ENCODE measurements at places on chromosomes 4 and X.

GRCh38 chr4:140523370-140523856 lies 555 bp upstream of the ELMOD2 start:
- no peak for DNase-seq

DNA sequence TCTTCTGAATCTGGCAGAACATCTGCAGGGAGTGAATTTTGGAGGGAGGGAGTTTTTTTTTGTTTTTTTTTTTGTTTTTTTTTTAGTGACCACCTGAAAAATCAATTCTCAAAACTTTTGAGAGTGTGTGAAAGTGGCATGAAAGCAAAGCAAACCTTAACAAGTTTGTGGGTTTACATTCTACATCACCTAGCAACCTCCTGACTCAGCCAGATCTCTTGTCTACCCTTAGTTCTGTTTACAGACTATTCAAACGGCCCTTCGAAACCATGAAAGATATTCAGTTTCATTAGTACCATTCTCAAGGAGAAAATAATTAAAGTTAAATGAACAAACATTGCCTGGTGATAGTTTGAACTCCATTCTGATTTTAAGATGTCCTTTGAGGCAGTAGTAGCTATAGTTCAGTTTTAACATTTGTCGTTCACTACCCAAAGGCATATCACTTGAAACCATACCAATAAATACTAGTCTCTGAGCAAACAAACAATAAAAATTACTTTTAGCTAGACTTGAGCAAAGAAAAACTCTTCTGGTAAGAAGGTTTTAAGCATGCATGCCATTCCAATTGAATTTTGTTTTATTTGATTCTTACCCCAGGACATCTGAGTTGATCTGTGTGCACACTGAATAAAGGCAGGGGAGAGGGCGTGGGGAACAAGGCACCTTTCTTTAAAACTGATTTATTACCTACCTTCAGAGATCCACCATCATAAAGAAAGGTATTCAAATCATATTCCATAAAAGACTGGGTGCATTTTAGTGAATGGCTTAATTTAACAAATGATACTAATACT lies 137.7 kb downstream of the ARX start:
- no peak for DNase-seq

DNA sequence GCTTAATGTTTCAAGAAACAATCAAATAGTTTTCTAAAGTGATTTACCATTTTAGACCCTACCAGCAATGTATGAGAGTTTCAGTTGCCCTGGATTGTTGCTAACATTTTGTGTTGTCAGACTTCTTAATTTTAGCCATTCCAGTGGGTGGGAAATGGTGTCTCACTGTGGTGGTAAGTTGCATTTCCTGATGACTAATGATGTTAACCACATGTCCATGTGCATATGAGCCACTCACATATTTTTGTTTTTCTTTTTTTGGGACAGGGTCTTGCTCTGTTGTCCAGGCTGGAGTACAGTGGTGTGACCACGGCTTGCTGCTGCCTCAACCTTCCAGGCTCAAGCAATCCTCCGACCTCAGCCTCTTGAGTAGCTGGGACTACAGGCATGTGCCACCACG lies 48.3 kb downstream of the MED28 start:
- DNase-seq, result no peak

DNA sequence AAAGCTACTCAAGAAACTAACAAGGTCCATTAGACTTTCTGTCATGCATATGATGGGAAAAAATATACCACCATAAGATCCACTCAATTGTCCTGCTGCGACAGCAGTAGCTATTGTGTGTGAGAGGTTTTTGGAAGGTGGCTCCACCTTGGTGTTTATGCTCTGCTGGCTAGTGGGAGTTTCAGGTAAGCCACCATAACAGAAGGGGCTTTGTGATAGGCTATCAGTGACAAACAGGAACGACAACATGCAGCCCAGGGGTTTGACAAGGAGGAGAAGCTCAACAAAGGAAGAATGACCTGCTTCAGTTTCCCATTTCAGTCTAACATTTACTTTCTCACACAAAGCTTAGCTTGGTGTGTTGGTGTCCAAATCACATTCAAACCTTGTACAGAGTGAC lies 182.6 kb downstream of the ATOH1 start:
- DNase-seq, result no peak

DNA sequence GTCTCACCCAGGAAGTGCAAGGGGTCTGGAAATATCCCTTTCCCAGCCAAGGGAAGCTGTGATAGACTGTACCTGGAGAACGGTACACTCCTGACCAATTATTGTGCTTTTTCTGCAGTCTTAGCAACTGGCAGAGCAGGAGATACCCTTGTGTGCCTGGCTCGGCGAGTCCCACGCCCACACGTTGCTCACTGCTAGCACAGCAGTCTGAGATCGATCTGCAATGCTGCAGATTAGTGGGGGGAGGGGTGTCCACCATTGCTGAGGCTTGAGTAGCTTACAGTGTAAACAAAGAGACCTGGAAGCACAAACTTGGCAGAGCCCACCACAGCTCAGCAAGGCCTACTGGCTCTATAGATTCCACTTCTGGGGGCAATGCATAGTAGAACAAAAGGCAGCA lies 138.5 kb downstream of the CHRDL1 start:
- DNase-seq, result no peak

- no peak for DNase-seq
Observed at GRCh38 chrX:15877380-15877779, 22.8 kb upstream of the AP1S2 start.

- DNase-seq, result no peak
Observed at GRCh38 chr4:78653655-78654054, 102.1 kb downstream of the ANXA3 start.

GRCh38 chrX:131073607-131074006 lies 15.5 kb downstream of the ARHGAP36 start:
- no peak for DNase-seq

GRCh38 chr4:55793479-55793878 lies 26.1 kb upstream of the EXOC1L start:
- DNase-seq, result no peak

DNA sequence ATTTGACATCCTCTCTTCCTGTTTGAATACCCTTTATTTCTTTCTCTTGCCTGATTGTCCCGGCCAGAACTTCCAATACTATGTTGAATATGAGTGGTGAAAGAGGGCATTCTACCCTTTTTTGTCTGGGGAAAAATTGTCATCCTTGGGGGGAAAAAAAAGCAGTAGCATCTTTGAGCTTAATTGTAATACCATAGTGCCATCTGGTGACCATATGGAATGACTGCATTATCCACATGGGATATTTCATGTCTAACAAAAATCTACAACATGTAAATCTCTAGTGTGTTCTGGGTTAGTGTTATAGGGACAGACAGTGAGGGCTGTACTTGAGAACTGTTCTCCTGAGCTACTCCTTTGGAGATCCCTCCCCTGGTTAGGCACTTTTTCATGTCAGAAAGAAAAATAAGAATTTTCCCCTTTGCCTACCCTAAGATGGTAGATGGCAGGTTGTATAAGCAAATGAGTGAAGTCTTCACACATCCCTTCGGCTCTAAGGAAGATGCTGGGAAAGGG lies 26.0 kb downstream of the CAPN6 start:
- DNase-seq, result no peak

GRCh38 chr4:163922302-163922701 lies 427.8 kb downstream of the TMA16 start:
- no peak for DNase-seq

GRCh38 chr4:78481180-78481579 lies 70.4 kb upstream of the ANXA3 start:
- no peak for DNase-seq

DNA sequence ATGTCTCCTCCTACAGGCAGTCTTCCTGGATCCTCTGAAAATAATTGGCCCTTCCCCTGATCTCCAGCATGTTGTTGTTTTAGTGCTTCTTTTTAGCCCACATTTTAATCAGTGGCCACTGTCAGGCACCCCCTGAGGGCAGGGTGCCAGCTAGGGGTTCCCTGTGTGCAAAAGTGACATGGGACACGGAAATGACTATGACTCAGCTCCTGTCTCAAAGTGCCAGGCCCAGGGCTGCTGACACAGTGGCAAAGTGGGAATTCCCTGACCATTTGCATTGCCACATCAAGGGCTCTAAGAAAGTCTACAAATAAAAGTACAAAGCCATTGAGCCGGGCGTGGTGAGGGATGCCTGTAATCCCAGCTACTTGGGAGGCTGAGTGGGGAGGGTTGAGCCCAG lies 24.8 kb downstream of the HMX1 start:
- peak; percentile 30 for DNase-seq

- no peak for DNase-seq
Observed at GRCh38 chr4:20305976-20306375, 54.3 kb downstream of the SLIT2 start.

GRCh38 chr4:2178986-2179385 lies 62.9 kb downstream of the HAUS3 start:
- DNase-seq, result no peak

- no peak for DNase-seq
Observed at GRCh38 chr4:159206427-159206871, 103.6 kb downstream of the RAPGEF2 start.

GRCh38 chr4:109079731-109080130 lies 222.7 kb downstream of the COL25A1 start:
- DNase-seq, result no peak

- no peak for DNase-seq
Observed at GRCh38 chrX:115603534-115604074, 42.6 kb downstream of the PLS3 start.

DNA sequence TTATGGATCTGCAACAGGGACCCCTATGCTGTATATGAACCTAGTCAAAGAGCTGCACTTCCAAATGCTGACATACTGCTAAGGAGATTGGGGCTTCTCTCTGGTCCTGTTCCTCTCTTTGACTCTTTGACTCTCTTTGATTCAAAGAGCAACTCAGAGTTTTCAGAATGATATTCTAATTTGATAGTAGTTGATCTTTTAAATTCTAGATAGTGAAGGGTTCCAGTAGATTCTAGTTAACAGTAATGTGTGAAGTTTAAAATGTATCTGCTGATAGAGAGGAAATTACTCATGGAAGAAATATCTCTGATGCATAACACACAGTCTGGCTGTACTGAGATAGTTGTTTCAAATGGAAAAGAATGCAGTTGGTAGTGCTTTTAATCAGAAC lies 239.1 kb downstream of the RASL11B start:
- DNase-seq, result no peak

GRCh38 chr4:72553540-72554337 lies 15.3 kb downstream of the ADAMTS3 start:
- no peak for DNase-seq

DNA sequence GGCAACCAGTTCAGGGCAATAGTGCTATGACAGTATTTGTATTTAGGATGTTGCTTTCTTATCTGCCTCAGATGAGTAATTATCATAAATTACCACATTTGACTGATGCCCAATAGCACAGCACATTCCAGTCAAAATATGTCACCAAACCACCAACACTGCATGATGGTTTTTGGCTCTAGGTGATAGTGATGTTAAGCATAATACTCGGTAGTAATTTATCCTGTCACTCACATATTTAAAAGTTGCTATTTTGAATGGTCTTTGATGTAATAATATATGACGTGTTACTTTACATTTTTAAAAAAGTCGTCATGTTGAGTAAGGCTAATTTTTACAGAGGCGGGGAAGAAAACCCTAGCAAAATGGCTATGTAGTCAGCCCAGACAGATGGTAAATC lies 42.5 kb downstream of the UNC5C start:
- DNase-seq, result no peak

DNA sequence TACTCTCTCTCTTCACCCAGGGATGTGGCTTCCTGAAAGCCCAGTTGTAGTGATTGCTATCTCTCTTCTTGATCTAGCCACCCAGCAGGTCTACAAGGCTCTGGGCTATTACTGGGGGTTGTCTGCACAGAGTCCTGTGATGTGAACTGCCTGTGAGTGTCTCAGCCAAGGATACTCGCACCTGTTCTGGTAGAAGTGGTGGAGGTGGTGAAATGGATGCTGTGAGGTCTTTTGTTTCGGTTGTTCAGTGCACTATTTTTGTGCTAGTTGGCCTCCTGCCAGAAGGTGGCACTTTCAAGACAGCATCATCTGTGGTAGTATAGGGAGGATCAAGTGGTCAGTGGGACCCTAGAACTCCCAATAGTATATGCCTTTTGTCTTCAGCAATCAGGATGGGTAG lies 268.0 kb downstream of the GABRG1 start:
- no peak for DNase-seq

GRCh38 chrX:13748486-13748885 lies 13.9 kb downstream of the OFD1 start:
- no peak for DNase-seq

DNA sequence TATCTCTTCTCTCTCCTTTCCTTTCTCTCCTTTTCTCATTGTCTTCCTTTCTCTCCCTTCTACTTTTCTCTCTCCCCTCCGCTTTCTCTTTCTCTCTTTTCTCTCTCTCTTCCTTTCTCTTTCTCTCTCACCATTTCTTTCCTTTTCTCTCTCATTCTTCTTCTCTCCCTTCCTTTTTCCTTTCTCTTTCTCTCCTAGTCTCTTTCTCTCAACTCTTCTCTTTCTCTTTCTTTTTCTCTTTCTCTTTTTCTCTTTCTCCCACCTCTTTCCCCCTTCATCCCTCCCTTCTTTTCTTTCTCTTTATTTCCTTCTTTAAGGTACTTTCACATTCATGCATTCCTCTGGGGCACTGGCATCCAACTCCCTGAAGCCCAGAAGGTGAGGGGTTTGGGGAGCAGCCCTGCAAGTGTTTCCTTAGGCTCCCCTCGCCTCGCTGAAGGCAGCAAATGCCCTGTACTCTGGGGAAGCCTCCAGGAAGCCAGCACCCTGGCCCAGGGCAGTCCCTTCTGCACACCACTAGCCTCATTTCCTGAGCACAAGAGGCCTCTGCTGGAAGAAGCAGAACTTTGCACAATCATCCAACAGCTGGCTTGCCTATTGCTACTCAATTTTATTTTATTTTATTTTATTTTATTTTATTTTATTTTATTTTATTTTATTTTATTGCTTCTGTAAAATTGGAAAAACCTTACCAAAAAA lies 124.2 kb downstream of the NFKB1 start:
- no peak for DNase-seq

DNA sequence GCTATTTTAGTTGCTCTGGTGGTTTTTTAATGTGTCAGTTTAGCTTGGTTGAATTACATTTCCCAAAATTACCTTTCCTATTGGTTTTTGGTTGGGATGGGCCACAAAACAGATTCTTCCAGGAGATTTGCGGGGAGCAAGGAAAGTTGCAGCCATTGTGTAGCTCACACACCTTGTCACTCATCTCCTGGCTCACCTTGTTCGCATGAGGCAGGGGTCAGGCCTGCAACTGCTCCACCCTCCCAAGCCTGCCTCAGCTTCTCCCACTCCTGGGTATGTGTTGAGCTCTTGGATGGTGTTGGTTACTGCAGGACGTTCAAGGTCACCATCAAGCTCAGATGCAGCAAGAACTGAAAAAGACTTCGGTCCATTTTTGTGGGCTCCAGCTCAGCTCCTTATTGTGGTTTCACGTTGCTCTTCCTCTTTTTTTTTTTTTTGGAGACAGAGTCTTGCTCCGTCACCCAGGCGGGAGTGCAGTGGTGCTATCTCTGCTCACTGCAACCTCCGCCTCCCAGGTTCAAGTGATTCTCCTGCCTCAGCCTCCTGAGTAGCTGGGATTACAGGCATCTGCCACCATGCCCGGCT lies 95.6 kb upstream of the METTL14 start:
- DNase-seq, result no peak

DNA sequence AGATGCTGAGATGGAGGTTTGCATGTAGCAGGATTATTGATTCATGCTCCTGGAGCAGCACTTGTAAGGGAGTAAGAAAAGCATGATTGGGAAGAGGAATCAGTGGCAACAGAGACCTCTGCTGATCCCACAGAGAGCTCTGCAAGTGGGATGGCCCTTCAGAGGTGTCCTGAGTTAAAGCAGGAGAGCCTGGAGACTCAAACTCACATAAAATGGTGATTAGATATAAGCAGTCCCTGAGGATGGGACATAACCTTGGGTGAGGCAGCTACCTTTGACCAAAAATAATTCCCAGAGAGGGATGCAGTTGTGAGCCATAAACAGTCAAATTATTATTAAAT lies 25.4 kb upstream of the BMPR1B start:
- no peak for DNase-seq

GRCh38 chrX:50920132-50920531 lies 9.6 kb downstream of the BMP15 start:
- no peak for DNase-seq

Data from posterior cingulate gyrus (tissue), 11 donors.